Stimulated activated CD4-positive, alpha-beta T cell treated with anti-CD3 and anti-CD28 coated beads, Interleukin-1b, Interleukin-23, amount 100 ng/mL, for 48 hours (primary cell): ENCODE measurements at places on chromosomes 7 and 10.

GRCh38 chr7:50640256-50640655, 75.1 kb upstream of the DDC start:
- DNase-seq: no peak

DNA sequence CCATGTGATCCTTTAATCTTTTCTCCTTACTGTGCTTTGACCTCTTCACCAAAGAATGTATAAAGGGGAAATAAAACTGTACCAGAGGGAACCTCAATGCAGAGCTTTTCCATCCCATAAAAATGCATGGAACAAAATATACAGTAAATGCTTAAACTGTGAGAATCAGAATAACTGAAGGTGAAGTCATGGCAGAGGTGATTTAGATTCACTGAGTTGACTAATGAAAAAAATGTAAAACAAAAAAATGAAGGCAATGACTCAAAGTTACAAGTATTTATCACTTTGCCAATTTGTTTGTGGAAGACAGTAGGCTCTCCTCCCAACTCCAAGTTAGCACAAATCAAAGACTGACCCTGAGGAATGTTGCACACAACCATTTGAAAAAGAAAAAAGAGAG, 1331.6 kb upstream of the SORCS1 start:
- no peak for DNase-seq

- DNase-seq: no peak
These were observed 14.0 kb downstream of the RBM20 start for GRCh38 chr10:110657973-110658691.

DNA sequence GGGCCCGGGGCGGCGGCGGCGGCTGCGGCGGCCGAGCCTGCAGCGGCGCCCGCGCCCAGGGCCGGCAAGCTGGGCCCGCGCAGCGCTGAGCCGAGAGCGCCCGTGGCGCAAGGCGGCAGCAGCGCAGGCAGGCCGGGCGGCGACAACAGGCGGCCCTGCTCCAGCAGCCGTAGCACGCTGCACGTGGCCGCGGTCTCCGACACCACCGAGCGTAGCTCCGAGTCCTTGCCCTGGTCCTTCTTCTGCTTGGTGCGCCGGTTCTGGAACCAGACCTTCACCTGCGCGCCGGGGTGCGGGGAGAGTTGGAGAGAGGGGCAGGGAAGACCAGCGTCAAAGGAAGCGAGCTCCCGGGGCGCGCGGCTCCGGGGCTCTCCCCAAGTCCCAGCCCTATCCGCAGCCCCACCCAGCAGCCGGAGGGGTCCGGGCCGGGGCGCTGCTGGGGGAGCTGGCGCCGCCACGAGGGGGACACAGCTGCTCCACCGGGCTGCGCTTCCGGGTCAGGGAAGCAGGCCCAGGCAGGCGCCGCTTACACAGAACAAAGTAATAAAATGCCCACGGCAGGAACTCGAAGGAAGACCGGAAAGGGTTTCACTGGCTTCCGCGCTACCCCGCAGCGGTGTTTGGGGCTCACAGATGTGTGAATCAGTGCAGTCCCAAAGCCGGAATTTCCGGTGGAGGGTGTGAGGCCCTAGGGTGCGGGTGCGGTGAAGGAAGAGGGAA, 3.6 kb downstream of the VAX1 start:
- DNase-seq: no peak

DNA sequence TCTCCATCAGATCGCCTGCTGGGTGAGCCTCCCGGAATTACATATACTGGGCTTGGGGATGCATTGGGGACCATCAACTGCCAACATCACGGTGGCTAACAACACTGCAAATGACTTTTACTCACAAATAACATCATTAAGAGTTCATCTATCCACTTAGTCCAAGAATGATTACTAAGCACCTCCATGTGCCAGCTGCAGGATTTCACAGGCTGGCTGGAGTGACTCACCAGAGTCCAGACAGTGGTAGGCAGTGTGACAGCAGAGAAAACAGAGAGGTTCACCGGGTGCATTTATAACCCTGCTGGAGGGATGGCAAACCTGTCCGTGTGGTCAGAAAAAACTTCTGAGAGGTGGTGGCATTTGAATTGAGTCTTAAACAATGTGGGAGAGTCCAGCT, 3.2 kb upstream of the IGFBP3 start:
- no peak for DNase-seq
